ENCODE measurements at places on chromosomes 16 and 17. TPM values are rescaled to one million over a fixed set of nuclear protein-coding genes. Genes with fewer than 3 reads are reported as not detected.

The IFI35 gene
- 47.7 TPM for total RNA-seq

The IRF8 gene
- total RNA-seq, result 43.1 TPM

The CSH1 gene
- not detected for total RNA-seq

The BRIP1 gene
- 0.26 TPM for total RNA-seq

The TNFSF13 gene
- total RNA-seq, result 101 TPM

The KRTAP9-7 gene
- total RNA-seq, result not detected

The KRT12 gene
- total RNA-seq, result not detected

The TNFRSF13B gene
- not detected for total RNA-seq

The NPW gene
- not detected for total RNA-seq

The RNF157 gene
- total RNA-seq, result 3.8 TPM

The NOG gene
- 2.3 TPM for total RNA-seq

The KRTAP9-8 gene
- not detected for total RNA-seq

The GPT2 gene
- total RNA-seq, result 6.2 TPM

The CD300A gene
- total RNA-seq, result 17.5 TPM

The MT4 gene
- total RNA-seq, result not detected

The CCDC200 gene
- not detected for total RNA-seq

The SLFN11 gene
- total RNA-seq, result 75.7 TPM

The MT3 gene
- total RNA-seq, result not detected

The TMEM235 gene
- not detected for total RNA-seq

The VPS9D1 gene
- total RNA-seq, result 15.7 TPM

The RPRML gene
- total RNA-seq, result 0.38 TPM

The MYOCD gene
- total RNA-seq, result 4.1 TPM

The CTU2 gene
- 21.3 TPM for total RNA-seq

The PRRT2 gene
- total RNA-seq, result 2.7 TPM

The CPNE7 gene
- total RNA-seq, result 4.8 TPM

The MILR1 gene
- total RNA-seq, result 17.9 TPM

The PARD6A gene
- 4.7 TPM for total RNA-seq

The ATP2C2 gene
- total RNA-seq, result 48.9 TPM

The CCL13 gene
- total RNA-seq, result 10.2 TPM

The THRA gene
- 55.6 TPM for total RNA-seq

The CRAMP1 gene
- total RNA-seq, result 21.4 TPM

The TNFRSF17 gene
- 0.41 TPM for total RNA-seq

The ALOX15B gene
- 80.2 TPM for total RNA-seq

The CDRT15L2 gene
- not detected for total RNA-seq

The GJD3 gene
- total RNA-seq, result 2.8 TPM

The TMEM100 gene
- total RNA-seq, result 279 TPM

The RNPS1 gene
- total RNA-seq, result 116 TPM

The HIGD1B gene
- 36.4 TPM for total RNA-seq

The TNK1 gene
- 5.8 TPM for total RNA-seq

The GNPTG gene
- 82.9 TPM for total RNA-seq

The EVI2B gene
- 87.9 TPM for total RNA-seq

The DPEP3 gene
- total RNA-seq, result not detected

Measured in upper lobe of right lung (tissue), 1 donor.